Globus pallidus (tissue), 1 donor: ENCODE measurements at places on chromosomes 11 and 22.
A peak's percentile ranks its signal among the peaks of the same experiment; 100 is the strongest.

- no peak for DNase-seq
These were observed 211.4 kb downstream of the ETS1 start for GRCh38 chr11:128375961-128376360.

- no peak for DNase-seq
These were observed 639 bp downstream of the CRY2 start for GRCh38 chr11:45847911-45848316.

GRCh38 chr22:19880786-19881569 lies 26.3 kb upstream of the GNB1L start:
- no peak for DNase-seq

GRCh38 chr11:1444823-1445422 lies 41.7 kb downstream of the MOB2 start:
- DNase-seq, result no peak

- no peak for DNase-seq
These were observed 109.4 kb downstream of the KIF18A start for GRCh38 chr11:27998552-27998951.

GRCh38 chr11:86201371-86201884 lies 43.1 kb upstream of the EED start:
- no peak for DNase-seq

- no peak for DNase-seq
These were observed 110.5 kb upstream of the NARS2 start for GRCh38 chr11:78685156-78685555.

GRCh38 chr22:33038131-33038772 lies 19.9 kb downstream of the SYN3 start:
- no peak for DNase-seq

- DNase-seq, result no peak
These were observed 239.0 kb upstream of the PDGFD start for GRCh38 chr11:104402812-104403521.

DNA sequence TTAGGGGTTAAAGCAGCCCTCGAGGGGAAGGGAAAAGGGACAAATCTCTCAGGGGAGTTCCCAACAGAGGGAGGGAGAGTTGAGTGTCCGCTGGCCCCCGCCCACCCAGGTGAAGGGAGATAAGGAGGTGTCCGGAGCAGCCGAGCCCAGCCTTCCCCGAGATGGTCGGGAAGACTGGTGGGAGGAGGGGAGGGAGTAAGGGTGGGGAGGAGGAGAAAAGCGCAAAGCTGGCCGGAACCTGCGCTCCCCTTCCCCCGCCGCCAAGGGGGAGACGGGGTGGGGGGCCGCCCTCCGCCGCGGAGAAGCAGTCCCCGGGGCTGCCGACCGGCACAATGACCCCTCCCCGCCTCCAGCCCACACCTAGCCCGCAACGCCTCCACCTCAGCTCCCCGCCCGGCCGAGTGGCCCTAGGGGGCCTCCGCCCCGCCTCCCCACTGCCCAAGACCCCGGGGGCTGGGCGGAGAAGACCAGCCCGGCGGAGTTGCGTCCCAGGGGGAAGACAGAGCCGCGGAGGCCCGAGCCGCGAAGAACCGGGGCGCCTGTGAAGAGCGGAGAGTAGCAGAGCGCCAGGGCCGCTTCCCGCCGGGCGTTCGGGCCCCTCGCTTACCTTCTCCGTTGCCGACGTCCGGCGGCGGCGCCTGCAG lies 479 bp downstream of the RSF1 start:
- peak; percentile 43 for DNase-seq

- no peak for DNase-seq
These were observed 4.4 kb downstream of the ARRB1 start for GRCh38 chr11:75346912-75347647.

DNA sequence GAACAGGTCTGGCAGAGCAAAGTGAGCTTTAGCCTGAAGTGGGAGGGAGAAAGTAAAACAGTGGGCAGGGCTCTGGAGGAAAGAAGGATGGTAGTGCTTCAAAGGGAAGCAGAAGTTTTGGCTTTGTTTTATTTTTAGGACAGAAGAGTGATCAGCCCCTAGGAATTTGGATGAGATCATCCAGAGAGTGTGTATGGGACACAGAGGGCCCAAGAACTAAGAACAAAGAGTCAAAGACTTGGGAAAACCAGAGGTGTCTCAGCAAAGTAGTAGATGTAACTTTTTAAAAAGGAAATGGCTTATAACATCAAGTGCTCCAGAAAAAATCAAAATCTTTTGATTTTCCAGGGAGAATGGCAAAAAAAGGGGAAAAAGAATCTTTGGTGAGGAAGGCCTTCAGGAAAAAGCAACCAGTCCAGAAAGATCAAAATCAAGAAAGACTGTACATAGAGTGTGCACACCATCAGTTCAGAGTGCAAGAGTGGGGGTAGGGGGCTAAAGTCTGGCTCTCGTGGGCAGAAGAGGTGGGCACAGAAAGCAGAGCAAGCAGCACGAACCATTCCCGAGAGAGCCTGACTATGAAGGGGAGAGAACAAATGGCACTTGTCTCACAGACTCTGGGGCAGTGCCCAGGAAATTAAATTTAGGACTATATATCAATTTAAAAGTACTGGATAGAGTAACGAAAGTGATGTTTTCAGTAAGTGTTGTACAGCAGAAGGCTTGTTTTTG lies 30.0 kb downstream of the MAPK1 start:
- no peak for DNase-seq

DNA sequence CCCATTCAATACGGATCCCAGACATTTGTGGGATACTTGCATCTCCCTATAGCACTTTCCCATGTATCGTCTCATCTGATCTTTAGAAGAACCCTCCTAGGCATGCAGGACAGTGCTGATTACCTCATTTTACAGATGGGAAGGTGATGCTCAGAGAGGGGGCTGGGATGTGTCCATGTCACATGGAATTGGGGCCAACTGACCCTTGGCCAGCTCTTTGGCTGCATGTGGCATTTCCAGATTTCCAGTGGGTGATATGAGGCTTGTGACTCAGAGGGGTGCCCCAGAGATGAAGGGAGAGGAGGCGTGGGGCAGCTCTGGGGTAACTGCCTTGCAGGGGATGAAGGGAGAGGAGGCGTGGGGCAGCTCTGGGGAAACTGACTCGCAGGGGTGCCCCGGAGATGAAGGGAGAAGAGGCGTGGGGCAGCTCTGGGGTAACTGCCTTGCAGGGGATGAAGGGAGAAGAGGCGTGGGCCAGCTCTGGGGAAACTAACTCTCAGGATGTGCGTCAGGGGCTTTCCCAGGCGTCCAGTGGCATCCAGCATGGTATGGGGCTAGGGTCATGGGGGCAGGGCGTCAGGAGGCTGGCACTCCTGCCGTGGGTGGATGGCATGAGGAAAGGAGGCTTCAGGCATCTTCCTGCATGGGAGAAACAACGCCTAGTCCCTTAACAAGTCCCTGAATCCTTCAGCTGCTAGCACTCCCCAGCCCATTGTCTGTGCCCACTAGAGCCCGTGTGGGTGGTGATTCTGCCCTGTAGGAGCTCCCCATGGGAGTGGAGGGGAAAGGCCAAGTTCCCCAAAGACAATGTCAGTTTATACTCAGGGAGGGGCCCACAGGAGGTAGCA lies 11.9 kb upstream of the CERK start:
- no peak for DNase-seq

- no peak for DNase-seq
These were observed 71.4 kb upstream of the CCND1 start for GRCh38 chr11:69569306-69570200.

DNA sequence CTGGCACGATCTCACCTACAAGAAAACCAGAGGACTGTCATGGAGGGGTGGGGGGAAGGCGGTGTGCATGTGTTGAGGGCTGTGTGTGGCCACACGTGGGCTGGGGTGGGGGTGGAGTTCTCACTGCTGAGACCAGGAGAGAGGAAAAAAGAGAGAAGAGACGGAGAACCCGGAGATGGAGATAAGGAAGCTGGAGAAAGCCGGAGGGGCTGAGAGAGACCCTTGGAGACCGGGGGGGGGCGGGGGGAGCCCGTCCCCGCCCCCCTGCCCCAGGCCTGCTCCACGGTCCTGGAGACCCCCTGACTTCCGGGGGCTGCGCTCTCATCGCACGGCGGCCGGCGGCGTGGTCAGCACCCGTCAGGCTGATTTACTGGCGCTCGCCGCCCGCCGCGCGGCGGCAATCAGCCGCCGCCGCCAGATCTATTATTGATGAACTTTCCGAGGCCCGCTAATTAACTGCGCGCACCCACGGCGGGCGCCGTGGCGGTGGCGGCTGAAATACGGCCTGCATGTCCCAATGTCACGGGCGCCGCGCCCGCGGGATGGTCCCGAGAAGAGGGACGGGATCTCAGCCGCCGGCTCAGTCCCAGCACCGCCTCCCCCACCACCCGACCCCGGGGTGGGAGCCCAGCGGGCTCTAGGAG lies 187.4 kb downstream of the MN1 start:
- no peak for DNase-seq

GRCh38 chr22:42760806-42761565 lies 40.3 kb upstream of the A4GALT start:
- no peak for DNase-seq

- DNase-seq, result peak; percentile 77
These were observed 15.0 kb downstream of the ALKBH3 start for GRCh38 chr11:43895601-43896000.

GRCh38 chr11:35483131-35483820 lies 42.1 kb downstream of the PAMR1 start:
- no peak for DNase-seq

DNA sequence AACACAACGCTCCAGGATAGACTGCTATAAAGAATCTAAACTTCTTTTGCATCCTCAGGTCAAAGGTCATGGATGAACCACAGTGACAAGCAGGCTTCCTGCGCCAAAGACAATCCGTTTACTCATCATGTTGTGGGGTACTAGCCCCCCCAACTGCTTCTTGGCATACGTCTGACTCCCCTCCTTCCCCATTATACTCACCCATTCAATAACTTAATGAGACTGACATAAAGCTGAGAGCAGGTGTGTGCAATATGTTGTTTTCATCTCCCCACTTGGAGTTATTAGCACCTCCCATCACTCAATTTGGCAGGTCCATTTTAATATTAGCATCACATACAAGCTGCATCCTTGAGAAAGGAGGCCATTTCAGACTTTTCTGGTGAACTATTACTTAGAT lies 157.1 kb downstream of the CADM1 start:
- DNase-seq, result no peak

DNA sequence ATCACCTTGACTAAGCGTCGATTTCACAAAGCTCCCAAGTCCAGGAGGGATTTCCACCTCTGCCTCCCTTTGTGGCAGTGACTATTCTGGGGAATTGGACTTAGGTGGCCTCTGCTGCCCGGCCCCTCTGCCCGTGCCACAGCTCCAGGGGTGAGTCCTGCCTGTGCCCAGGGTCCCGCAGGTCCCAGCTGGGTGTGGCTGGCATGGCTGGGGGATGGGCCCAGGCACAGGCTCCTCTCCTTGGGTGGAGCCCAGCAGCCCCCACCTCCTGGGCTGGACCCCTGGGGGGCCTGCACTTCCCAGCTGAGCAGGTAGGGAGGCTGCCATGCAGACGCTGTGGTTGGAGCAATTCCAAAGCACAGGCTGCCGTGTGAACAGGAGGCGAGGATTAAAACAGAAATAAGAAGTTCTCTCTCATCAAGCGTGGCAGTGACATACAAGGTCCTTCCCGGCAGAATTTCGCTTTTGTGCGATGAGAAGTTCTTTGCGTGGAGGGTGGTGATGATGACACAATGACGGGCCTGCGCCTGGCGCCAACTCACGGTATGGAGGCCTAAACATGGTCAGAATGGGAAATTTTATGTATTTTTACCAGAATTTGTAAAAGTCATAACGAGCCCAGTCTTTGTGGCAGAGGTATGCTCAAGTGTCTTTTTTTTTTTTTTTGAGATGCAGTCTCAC lies 107.3 kb downstream of the BRD1 start:
- DNase-seq, result no peak

GRCh38 chr22:50276143-50276542 lies 6.0 kb upstream of the MAPK11 start:
- DNase-seq, result peak; percentile 94

DNA sequence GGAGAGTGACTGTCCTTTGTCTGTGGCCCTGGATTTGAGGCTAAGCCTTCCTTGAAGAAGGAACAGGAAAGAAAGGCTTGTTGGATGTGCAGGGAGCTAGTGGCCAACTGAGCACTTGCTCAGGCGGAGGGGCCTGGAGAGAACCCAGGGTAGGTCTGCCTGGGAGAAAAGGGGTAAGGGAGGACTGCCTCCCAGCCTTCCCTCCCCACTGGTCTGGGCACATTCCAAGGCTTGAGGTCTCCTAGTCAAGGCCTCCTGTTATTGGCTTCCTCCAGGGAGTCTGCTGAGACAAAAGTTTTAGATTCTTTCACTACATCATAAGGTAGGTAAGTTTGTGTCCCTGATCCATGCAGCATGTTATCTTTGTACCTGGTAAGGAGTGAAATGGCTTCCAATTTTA lies 15.2 kb downstream of the KCNQ1OT1 start:
- DNase-seq, result no peak

GRCh38 chr11:63745304-63746170 lies 23.0 kb downstream of the ZFTA start:
- DNase-seq, result peak; percentile 27

GRCh38 chr11:72784662-72785061 lies 9.2 kb downstream of the STARD10 start:
- DNase-seq, result no peak

- no peak for DNase-seq
These were observed 16.1 kb upstream of the PCF11 start for GRCh38 chr11:83140691-83141455.

GRCh38 chr11:119902656-119903231 lies 173.7 kb upstream of the NECTIN1 start:
- DNase-seq, result no peak
